ENCODE measurements at places on chromosomes 2 and 18.

- no peak for DNase-seq
These were observed 25.7 kb upstream of the SP5 start for GRCh38 chr2:170689481-170689880.

DNA sequence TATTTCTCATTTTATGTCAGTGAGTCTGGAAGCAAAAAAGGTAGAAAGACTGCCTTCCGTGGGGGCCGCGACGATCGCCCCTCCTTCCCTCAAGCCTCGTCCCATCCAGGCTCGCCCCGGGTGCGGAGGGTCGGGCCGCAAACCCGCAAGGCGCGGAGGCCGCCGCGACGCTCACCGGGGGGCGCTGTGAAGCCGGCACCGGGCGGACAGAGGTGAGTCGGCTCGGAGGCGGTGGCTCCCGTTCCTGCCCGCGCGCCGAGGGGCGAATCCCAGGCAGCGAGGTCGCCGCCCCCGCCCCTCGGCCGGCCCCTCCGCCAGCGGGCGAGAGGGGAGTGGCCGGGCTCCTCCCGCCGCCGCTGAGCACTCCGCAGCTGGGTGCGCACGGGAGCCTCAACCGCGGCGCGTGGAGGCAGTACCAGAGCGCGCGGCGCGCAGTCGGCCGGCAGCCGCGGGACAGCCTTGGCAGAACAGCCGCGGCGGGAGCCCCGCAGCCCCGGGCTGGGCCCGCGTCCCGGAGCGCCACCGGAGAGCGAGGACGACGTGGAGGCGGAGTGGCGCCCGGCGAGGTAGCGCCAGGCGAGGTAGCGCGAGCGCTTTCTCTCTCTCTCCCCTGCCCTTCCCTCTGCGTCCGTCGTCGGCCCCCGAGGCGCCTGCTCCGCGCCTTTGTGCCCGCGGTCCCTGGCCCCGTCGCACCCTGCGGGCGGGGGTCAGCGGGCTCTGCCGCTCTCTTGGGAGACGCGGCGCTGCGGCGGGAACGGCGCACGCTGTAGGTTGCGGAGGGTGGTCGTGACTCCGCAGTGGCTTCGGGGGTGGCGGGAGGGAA lies at the start of gene MYO1B:
MYO1B (plus strand) TSS at position 359 of the 823 bp plus-strand sequence. CDS start 31,492 bp downstream, outside the sequence.
- DNase-seq, result peak; percentile 84

DNA sequence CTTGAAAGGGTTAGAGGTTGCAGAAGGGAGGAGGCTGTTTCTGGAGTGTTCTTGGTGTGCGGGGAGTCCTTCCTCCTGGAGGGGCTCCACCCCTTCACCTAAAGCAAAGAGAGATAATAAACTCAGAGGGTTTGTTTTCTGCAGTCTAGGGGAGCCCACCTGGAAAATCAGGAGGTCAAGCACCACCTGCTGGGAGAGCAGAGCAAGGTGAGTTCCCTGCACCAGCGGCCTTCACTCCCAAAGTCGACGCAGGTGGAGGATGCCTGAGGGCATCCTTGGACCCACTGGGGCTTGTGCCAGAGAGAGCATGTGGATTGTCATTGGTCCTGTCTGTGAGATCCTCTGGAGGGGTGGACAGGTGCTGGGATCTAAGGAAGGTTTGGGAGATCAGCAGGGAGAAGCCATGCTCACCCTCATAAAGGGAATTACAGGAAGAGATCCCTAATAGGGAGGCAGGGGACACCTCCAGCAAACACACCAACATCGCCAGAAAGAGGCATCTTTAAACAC lies 116.7 kb downstream of the KCNF1 start:
- DNase-seq, result no peak

GRCh38 chr2:70360661-70361270 lies 58.9 kb upstream of the FAM136A start:
- DNase-seq, result no peak

GRCh38 chr2:160574468-160575140 lies 81.0 kb upstream of the RBMS1 start:
- peak; percentile 92 for DNase-seq

- DNase-seq, result no peak
These were observed 62.3 kb downstream of the NCK2 start for GRCh38 chr2:105806996-105807395.
